ENCODE measurements at places on chromosomes 2 and 18.
A peak's percentile ranks its signal among the peaks of the same experiment; 100 is the strongest.

- DNase-seq = no peak
These were observed 74.9 kb upstream of the KLHL14 start for GRCh38 chr18:32847691-32848090.

GRCh38 chr18:21134895-21135294, 23.3 kb upstream of the ROCK1 start:
- DNase-seq = peak; percentile 28

- no peak for DNase-seq
These were observed 50.1 kb downstream of the CCDC74A start for GRCh38 chr2:131577812-131578211.

GRCh38 chr2:230140667-230141066, 71.9 kb upstream of the SLC16A14 start:
- DNase-seq = no peak

DNA sequence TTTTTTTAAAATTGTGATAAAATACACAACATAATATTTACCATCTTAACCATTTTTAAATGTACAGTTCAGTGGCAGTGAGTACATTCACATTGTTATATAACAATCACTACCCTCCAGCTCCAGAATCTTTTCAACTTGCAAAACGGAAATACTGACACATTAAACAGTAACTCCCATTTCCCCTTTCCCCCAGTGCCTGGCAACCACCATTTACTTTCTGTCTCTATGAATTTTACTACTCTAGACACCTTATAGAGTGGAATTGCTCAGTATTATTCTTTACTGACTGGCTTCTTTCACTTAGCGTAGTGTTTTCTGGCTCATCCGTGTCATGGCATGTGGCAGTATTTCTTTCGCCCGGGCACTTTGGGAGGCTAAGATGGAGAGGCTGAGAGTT, 32.6 kb downstream of the FASTKD2 start:
- DNase-seq = no peak

- no peak for DNase-seq
These were observed 154.5 kb downstream of the MGAT5 start for GRCh38 chr2:134408386-134408785.

DNA sequence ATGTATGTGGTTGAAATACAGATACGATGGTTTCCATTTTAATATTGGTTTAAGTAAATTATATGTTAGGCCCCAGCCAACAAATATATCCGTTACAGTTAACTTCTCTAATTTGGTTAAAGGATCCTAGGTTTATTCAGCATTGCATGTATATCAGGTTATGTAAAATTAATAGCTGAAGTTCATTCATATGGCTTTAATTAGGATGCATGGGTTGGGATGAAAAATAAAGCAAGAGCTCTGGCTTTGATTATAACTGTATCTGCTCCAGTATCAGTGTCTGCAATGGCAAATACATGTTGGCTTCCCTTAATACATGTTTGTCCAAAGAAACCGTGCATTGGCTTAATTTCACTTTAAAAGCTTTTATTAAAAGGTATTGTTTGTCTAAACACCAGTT, 435.7 kb upstream of the SETBP1 start:
- DNase-seq = no peak

All from GM13976 (cell line).